ENCODE measurements at places on chromosomes 1 and 21. TPM values are rescaled to one million over a fixed set of nuclear protein-coding genes. Genes with fewer than 3 reads are reported as not detected.

The FHAD1 gene
- not detected for total RNA-seq

The CELA3A gene
- not detected for total RNA-seq

DNA sequence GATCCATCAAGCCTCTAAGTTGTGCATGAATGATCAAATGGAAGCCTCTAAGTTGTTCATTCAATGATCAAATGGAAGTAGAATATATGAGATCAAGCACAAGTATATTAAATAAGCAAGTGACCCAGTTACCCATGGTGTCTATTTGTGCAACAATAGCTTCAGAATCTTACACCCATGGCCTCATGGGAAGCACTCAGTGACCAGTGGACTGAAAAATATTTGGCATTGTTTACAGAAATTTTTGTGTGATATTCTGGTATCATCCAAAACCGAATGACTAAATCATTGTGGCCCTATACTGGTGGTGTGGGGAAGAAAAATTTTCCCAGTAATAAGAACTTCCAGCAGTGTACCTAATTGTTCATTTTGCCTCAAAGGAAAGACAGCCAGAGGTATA, 46.6 kb downstream of the DUSP10 start:
- DNase-seq, result no peak
- H3K27me3 ChIP-seq, result no peaks in the 10 kb centered on the region
- no peaks in the 10 kb centered on the region for H3K36me3 ChIP-seq
- H3K4me3 ChIP-seq, result no peak overlapping the region

- no peaks in the 10 kb centered on the region for H3K27me3 ChIP-seq
- H3K4me3 ChIP-seq, result no peak overlapping the region
- DNase-seq, result no peak
- H3K4me1 ChIP-seq, result no peaks in the 10 kb centered on the region
These were observed 206.7 kb downstream of the CTH start for GRCh38 chr1:70617728-70618127.

DNA sequence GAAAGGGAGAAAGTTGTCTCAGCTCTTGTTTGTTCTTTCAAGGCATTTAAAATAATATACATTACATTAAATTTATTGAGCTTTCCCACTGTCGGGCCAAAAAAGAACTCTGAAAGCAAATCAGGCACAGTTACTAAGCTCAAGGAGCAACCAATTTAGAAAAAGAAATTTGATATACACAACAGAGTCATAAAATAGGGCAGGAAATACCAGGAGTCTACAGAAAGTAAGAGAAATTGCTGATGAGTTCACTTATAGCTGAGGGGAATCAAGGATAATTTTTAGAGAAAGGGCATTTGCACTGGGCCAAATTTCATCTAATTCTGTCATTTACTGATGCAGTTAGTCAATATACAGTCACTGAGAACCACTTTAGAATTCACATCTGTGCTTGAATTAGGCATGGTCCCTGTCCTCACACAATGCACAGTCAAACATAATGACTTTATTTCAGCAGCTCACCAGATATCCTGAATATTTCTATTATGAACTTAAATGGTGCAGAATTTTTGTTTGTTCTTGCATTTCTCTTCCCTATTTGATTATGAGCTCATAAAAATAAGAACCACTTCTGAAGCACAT, 249.6 kb upstream of the BEND5 start:
- H3K4me1 ChIP-seq, result no peaks in the 10 kb centered on the region
- H3K36me3 ChIP-seq, result no peaks in the 10 kb centered on the region
- no peak overlapping the region for H3K27ac ChIP-seq

- no peak for DNase-seq
- no peaks in the 10 kb centered on the region for H3K4me1 ChIP-seq
- no peaks in the 10 kb centered on the region for H3K27me3 ChIP-seq
- no peak overlapping the region for H3K27ac ChIP-seq
These were observed 25.5 kb upstream of the ITPKB start for GRCh38 chr1:226764533-226764932.

DNA sequence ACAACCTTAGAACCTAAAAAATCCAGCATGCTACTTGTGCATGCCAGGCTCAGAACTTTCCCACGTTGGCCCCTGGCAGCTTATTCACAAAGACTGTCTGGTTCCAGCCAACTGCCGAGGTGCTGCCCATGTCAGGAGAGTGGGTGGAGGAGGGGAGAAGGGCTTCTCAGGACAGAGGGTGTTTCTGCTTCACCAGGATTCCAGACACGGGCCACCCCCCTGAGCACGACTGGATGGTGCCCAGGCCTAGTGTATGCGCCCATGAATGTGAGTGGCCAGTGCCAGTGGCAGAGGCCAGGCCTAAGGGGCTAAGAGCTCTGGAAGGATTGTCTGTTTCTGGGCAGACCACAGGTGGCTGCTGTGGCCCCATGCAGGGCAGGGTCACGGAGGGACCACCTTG, 148.2 kb upstream of the COL6A1 start:
- H3K36me3 ChIP-seq, result no peaks in the 10 kb centered on the region
- H3K4me3 ChIP-seq, result no peak overlapping the region
- DNase-seq, result no peak
- no peaks in the 10 kb centered on the region for H3K27me3 ChIP-seq
- no peak overlapping the region for H3K27ac ChIP-seq

Data from ascending aorta (tissue), 2 donors.